Activated CD4-positive, alpha-beta memory T cell treated with anti-CD3 and anti-CD28 coated beads, Interleukin-2, amount 10 ng/mL, durations not matched to agents 7 days and 5 days (primary cell): ENCODE measurements at places on chromosomes 6 and 20. TPM values are rescaled to one million over a fixed set of nuclear protein-coding genes. Genes with fewer than 3 reads are reported as not detected.

Gene NKAPL
- total RNA-seq, result not detected

Gene ADGRF5
- not detected for total RNA-seq

DNA sequence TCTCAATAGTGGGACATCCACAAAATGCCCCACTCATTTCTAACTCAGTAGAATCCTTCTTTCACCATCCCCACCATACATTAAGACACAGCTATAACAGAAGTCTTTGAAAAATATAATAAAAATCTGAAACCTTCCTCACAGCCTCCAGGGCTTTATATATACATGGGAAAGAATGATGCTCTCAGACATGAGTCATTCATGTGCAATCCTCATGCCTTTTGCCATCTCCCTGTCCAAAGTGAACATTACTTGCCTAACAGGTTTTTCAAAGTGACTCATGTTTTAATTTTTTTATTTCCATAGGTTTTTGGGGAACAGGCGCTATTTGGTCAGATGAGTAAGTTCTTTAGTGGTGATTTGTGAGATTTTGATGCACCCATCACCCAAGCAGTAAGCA lies 162.7 kb downstream of the RALGAPA2 start:
- DNase-seq, result no peak

- DNase-seq, result no peak
Measured at GRCh38 chr20:50292079-50292590, 101.5 kb downstream of the CEBPB start.

Gene TDRD6
- not detected for total RNA-seq

DNA sequence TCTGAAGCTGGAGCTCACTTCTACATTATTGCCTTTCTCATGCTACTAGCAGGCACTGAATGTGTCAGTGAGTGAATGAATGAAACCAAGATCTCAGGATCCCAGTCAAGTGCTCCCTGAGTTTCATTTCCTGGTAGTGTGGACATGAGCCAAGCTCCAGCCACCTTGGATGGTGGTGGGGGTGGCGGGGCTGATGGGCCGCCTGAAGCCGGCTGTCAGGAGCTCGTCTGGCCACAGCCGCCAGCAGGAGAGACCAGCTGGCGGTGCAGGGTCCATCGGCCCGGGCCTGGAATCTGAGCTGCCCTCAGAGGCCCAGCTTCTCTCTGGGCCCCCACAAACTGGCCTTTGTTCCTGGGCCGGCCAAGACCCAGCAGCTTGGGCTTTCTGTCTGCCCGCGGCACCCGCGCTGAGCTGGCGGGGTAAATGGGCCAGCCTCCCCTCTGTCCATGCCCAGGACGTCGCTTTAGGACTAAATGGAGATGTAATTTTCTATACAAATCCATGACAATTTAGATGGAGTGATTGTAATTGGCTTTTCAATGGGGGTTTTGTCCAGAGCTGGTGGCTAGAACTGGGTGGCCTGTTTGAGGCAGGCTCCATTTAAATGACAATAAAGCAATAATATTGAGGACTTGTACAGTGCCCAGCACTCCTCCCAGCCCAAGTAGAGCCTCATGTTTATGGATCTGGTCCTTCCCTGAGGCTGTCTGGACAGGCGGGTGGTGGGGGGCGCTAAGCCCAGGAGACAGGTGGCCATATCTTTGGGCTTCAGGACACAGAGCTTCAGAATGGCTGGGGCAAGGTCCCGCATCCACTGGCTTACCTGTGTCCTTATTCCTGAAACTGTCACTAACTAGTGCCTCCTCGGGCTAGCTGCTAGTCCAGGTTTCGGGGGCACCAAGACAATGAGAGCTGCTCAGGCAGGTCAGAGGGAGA lies 43.5 kb downstream of the NOL4L start:
- DNase-seq, result no peak

- DNase-seq, result no peak
Measured at GRCh38 chr20:45307076-45307640, 518 bp downstream of the RBPJL start.

Gene TLDC2
- total RNA-seq, result not detected

DNA sequence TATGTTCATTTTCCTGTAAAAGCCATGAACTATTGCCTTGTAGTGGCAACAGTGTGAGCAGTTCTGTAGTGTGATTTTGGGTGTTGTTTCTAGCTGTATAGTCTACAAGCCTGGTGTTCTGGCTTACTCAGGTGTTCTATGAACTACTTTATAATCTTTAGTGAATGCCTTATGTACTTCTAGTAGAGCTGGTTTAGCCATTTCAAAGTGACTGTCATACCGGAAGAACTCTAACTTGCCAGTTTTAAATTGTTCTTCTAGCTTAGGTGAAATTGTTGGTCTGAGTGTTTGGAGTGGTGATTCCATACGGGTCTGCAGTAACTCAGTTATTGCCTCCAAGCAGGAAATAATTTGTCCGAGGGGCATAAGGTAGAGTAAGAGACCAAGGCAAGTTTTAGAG lies 150.2 kb upstream of the ZNF184 start:
- DNase-seq, result no peak

- no peak for DNase-seq
Measured at GRCh38 chr20:37436527-37437186, 84.4 kb upstream of the NNAT start.

- no peak for DNase-seq
Measured at GRCh38 chr6:169101036-169101805, 152.4 kb downstream of the THBS2 start.

GRCh38 chr6:617456-618100 lies 39.3 kb downstream of the HUS1B start:
- peak; percentile 23 for DNase-seq

Gene FNDC11
- total RNA-seq, result 0.20 TPM

Gene MYCT1
- not detected for total RNA-seq

DNA sequence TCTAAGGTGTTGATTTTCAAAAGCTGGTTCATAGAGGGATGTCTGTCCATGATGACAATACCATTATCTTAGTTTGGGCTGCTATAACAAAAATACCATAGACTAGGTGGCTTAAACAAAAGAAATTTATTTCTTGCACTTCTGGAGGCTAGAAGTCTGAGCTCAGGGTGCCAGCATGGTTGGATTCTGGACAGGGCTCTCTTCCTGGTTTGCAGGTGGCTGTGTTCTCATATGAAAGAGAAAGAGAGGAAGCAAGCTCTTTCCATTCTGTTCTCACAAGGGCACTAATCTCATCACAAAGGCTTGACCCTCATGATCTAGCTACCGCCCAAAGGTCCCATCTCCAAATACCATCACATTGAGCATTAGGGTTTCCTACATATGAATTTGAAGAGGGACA lies 144.5 kb upstream of the SLC24A3 start:
- no peak for DNase-seq

GRCh38 chr6:112691289-112691688 lies 344.2 kb downstream of the RFPL4B start:
- no peak for DNase-seq

DNA sequence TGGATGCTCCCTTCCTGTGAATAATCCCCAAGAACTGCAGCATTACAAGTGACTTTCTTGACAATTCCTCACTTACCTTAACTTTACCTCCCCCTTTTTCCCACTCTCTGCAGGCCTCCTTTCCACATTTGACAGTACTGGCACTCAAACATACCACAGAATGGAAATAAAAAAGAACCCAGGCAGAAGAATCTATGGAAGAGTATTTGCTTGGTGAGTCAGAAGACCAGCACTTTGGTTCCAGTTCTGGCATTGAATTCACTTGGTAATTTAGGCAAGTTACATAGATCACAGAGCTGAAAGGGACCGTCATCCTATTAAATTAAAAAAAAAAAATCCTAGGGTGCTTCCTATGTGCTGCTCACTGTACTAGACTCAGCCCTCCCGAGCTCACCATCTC lies 55.0 kb downstream of the BTBD9 start:
- DNase-seq, result no peak

Gene TMEM244
- not detected for total RNA-seq

DNA sequence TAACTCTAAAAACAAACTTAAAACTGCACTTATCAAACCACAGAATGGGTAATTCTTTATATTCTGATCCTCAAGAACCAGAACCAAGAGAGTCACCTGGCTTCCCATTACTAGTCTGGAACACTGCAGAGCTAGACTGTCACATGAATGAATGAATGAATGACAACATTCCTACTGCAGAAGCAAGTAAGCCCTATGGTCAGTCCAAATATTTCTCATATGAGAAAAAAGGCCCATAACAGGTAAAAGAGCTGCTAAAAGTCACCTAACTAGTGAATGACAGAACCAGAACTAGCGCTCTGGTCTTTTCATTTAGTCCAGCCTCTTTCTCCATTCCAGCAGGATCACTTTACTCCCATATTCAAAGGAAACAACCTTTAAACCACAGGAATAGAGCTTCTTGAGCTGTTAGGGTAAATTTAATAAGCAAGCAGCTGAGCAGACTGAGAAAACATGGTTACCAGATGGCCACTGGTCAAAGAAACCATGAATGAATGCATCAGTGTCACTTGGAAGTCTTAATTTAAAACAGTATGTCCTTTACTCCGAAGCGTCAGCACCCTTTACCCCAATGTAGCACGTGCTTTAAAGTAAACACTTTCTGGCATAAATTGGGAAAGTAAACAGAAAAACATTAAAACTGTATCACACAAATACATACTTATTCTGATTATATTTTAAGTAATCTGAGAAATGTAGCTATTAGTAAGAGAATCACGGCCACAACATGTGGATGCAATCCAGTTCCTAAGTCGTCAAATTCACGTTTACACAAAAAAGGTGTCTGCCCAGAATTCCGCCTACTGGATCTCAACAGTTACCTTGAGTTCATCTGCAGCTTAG lies 1.4 kb downstream of the PREP start:
- DNase-seq, result no peak

- no peak for DNase-seq
Measured at GRCh38 chr6:85824329-85824728, 181.6 kb upstream of the SYNCRIP start.

DNA sequence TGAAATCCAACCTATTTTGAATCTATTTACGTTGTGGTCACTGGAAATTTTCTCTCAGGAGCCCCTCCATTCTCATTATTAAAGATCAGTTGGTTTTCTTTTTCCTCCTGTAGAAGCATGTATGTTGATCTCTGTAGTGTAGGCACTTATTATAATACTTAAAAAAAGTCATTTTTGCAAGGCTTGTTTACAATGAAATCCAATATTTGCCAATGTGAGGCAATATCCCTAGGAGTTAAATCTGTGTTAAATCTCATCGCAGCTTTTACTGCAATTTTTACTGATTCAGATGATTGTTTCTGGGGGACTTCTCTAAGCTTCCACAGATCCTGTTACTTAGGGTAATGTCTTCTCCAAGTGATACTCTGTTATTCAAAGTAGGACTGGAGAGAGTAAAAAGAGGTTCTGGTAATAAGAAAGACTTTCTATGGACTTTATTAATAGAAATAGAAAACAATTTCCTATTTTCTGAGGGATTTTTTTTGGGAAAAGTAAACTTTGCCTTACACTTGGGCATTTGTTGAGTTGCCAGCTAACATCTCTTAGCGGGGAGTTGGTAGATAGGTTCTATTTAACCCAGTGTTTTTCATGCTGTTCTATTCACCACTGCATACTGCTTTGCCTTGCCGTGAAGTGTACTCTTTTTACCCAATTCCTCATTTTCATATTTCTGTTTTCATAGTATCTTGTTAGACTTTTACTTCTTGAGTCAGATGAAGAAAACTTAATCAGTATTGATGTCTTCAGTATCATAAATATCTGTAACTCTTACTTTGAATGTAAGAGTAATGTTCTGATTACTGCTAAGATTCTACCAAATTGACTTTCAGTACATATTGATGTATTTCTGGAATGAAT lies 48.6 kb downstream of the CDKAL1 start:
- DNase-seq, result no peak

Gene ZSCAN16
- 5.3 TPM for total RNA-seq

DNA sequence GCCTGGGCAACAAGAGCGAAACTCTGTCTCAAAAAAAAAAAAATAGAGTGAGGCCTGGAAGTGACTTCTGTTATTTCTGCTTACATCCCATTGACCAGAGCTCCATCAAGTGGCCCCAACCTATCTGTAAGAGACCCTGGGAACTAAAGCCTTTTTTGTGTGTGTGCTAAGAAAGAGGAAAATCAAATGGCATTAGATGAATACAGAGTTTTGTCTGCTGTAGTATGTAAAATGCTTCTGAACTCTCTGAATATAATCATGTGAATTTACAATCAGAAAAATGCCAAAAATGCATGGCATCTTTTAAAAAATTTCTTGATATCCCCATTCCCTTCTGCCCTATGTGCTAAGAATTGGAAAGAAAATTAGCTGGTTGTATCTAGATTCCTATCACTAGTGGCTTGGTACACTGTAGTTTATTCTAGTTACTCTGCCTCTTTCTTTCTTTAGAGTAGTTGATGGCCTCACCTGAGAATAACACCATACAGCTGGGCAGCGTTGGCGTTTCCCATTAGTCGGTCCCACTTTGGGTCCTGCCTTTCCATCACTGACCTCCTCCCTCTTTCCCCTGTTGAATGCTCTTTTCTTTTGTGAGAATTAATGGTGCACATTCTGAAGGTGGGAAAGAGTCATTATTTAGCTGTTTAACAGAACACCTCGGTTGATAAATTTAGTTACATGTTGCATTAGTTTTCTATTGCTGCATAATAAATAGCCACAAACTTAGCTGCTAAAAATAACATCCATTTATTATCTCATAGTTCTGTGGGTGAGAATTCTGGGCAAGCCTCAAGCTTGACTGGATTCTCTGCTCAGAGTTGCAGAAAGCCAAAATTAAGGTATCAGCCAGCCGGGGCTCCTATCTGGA lies 38.2 kb downstream of the SAMD5 start:
- no peak for DNase-seq

DNA sequence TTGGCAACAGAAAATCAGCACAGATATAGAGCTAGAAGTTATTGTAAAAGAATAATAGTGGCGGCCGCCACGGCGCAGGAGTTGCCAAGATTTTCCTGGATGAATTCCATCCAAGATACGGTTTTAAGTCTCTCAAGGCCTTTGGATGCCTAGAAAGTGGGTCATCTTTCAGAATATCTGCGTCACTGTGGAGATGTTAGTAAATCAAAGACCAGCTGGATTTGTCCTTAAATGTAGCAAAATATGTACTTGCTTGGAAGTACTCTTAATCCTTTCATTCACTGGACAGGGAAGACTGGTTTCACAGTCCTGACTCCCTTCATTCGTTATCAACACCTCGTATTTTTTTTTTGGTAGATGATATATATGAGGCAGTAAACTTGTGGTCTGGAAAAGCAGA lies 83.0 kb downstream of the SLC22A3 start:
- no peak for DNase-seq

DNA sequence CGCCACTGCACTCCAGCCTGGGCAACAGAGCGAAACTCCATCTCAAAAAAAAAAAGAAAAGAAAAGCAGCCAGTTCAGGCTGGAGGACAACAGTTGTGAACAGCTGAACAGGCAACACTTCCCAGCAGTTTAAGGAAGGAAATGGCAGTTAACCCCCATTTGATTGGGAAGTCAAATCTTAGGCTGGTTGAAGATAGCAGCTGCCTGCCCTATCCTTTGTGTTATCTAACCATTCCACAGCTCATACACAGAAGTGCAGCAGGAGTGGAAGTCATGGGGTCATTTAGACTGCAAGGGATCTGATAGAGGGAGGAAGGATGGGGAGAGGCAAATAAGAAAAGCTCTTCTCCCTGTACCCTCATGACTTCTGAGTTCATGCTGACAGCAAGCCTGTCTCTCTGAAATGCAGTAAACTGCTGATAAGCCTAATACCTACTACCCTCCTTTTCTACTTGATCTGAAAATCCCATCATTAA lies 35.3 kb downstream of the KCTD20 start:
- no peak for DNase-seq

Gene MTFR2
- 21.4 TPM for total RNA-seq

- no peak for DNase-seq
Measured at GRCh38 chr6:12813321-12813720, 96.8 kb downstream of the PHACTR1 start.

Gene RIPOR3
- not detected for total RNA-seq

- DNase-seq, result no peak
Measured at GRCh38 chr20:53599910-53600632, 6.4 kb upstream of the ZNF217 start.
